A549 (cell line): ENCODE measurements at places on chromosomes 5 and 9. TPM values are rescaled to one million over a fixed set of nuclear protein-coding genes. Genes with fewer than 3 reads are reported as not detected.
A peak's percentile ranks its signal among the peaks of the same experiment; 100 is the strongest.

GRCh38 chr9:109910671-109911518 lies 130.9 kb downstream of the PALM2AKAP2 start:
- DNase-seq, result peak; percentile 39

- DNase-seq, result no peak
Observed at GRCh38 chr9:22813529-22813928, 366.9 kb downstream of the DMRTA1 start.

DNA sequence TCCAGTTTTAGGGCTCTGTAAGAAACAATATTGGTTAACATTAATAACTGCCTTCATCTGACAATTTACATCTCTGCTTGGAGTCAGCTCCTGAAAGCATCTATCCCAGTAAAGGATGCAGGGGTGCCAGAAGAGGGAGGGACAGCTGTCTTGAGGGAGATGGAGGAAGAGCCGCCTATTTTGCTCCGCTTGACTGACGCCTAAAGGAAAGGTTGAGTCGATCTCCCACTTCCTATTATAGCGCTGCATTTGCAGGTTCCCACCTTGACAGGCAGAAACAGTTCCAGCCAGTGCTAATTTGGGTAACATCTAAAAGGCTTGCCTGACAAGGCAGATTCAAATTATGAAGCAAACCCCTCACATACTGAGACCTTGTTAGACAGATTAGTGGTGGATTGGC lies 374.6 kb downstream of the SPATA31D1 start:
- no peak for DNase-seq

SOWAHA gene
- 0.03 to 0.08 TPM (median 0.06 TPM) in 3 replicates for polyA plus RNA-seq
